ENCODE measurements at places on chromosomes 6 and 20.

GRCh38 chr6:155701342-155701741 lies 245.7 kb upstream of the NOX3 start:
- DNase-seq = no peak

GRCh38 chr6:80321011-80321410 lies 214.5 kb downstream of the BCKDHB start:
- no peak for DNase-seq

DNA sequence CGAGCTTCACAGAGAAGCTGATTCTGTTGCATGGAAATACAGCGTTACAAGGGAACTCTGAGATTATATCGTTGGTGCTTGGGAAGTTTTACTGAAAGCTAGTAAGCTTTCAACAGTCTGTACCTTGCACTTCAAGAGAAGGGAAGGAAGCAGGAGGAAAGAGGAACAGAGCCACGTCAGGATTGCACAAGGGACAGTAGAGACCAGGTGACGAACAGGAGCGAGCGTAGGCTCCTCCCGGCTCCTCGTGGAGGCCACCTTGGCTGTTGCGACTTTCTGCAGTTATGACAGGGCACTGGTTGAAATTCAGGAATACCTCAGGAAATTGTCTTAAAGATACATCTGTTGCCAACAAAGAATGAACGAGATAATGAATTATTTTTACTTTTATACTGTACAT lies 18.8 kb downstream of the RTF2 start:
- no peak for DNase-seq

DNA sequence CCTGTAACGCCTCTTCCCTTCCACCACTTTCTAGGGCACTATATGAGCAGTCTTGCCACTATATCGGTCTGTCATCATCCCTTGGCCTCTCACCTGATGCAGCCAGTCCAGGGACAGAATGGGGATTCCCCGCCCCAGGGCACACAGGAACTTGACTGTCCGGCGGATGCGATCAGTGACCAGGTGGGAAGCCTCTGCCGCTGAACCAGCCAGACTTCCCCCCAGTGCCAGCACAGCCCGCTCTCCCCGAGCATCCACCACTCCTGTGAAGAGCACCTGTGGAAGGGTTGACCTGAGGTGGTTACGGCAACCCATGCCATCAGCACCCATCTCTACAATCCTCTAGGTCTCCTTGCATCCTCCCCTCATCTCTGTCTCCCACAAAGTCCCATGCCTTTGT lies 12.2 kb upstream of the NRM start:
- peak; percentile 28 for DNase-seq

- DNase-seq = no peak
Observed at GRCh38 chr6:90175627-90176538, 120.8 kb downstream of the BACH2 start.

DNA sequence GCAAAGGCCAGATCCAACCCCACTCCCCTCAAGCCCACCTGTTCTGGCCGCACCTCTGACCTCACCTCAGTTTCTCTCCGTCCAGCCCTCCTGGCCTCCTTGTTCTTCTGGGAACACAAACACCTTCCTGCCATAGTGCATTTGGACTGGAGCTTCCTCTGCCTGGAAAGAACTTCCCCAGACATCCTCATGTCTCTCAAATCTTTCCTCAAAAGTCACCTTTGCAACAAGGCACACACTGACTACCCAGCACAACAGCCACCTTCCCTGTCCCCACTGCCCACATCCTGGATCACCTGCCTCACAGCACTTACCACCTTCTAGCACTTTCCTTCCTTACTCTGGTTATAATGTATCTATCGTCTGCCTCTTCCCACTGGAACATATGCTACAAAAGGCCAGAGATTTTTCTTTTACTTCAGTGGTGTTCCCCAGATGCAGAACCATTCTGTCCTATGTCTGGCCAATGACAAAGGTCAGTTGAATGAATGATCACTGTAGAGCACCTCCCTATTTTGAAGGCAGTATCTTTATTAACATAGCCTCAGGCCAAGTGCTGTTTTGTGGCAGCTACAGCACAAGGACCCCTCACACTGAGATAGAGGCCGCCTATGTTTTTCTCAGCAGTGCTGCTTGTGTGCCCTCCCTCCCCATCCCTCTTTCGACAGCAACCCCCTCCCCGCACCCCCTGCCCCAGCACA lies 4.1 kb downstream of the HLA-B start:
- DNase-seq = no peak

- no peak for DNase-seq
Observed at GRCh38 chr6:26322645-26323482, 42.1 kb upstream of the BTN3A2 start.

DNA sequence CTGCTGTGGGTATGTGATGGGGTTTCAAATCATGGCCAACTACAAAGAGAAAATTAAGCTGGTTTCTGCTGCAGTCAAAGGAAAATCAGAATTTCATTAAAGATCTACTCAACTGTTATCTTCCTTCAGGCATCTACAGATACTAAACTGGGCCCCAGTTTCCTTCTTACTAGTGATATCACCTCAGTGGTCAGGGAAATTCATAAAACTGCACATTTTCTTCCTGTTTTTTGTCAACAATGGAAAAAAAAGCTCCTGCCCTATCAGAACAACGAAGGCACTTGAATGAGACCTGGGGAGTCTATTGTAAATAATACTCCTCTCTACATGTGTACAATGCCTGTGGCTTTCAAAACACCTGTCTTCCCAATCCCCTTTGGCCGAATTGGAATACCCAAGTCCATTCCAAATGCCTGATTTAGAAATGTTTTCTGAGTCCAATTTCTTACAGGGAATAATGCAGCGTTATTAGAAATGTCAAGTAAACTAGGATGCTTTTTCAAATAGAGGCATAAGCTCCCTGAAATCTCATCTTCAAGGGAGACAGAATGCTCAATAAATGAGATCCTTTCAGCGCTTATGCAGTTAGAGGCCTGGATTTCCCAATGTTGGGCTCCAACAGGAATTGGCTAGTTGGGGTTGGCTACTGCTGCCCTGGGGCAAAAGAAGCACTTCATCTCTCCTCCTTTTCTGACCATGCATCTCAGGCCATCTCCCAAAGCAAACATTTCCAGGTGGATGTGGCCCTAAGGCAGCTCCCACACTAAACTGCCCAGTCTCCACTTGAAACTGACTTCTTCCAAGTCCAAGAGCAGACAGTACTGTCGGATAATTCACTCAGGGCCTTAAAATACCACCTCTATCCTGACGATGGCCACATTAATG lies 143.3 kb downstream of the NFATC2 start:
- DNase-seq = no peak

DNA sequence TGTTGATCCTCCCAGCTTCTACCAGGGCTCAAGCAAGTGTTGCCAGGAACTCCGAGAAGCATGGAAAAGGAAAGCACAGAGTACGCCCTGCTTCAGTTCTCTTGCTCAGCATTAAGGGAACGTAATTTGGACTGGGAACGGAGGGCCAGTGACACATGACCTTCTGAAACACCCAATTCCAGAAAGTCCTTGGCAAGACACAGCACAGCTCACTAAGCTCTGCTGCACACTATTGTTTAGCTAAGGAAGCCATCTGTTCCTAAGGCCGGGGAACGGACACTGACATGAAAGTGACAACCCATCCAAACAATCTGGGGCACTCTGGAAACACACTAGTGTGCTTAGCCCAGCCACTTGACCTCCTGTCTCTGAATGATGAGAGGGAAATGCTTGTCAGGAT lies 56.9 kb upstream of the NXT1 start:
- peak; percentile 54 for DNase-seq

DNA sequence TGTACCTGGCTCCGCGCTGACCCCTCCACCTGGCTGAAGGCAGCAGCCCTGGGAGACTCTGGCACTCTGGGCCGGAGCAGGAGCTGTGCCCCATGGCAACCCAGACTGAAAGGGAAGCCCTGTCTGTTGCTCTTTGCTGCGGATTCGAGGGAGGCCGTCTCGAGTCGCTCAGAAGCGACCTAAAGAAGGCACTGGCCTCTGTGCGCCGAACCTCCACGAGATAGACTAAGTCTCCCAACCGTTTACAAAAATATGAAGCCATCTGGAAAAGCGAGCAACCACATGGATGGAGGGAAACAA lies 10.5 kb upstream of the TBX18 start:
- no peak for DNase-seq

DNA sequence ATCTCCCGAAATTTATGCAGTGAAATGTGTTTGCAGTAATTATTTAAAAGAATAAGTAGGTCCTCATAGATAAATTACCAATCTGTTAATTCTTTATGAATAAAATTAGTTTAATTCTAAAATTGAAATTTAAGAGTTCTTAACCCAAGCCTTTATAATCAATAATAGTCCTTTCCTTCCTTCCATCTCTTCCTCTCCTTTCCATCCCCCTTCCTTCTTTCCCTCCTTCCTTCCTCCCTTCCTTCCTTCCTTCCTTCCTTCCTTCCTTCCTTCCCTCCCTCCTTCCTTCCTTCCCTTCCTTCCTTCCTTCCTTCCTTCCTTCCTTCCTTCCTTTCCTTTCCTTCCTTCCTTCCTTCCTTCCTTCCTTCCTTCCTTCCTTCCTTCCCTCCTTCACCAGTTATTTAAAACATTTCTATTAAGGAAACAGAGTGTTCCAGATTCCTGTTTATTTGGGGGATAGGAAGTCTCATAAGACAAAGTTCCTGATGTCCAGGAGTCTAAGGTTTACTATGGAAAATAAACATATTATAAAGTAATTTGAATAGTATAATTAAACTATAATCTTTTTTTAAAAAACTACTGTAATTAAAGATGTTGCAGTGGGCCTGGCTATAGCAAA lies 285.3 kb upstream of the NOX3 start:
- no peak for DNase-seq

DNA sequence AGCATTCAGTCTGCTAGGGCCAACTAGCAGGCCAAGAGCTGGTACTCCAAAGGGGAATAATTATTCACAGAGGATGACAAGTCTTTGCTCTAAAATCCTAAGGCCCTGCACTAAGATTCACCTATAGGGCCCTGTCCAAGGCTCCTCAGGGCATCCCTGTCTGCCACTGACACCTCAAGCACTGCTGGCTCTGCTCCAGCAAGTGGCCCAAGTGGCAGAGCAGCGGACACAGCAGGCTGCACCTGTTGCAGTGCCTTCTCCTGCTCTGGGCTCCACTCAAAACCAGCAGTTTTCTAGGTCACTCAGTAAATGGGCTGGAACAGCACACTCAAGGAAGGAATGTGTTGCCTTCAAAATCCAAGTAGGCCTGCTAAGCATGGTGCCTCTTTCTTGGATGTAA lies 36.4 kb upstream of the SMOC2 start:
- no peak for DNase-seq

GRCh38 chr6:105591053-105591452 lies 188.2 kb upstream of the PREP start:
- DNase-seq = no peak

DNA sequence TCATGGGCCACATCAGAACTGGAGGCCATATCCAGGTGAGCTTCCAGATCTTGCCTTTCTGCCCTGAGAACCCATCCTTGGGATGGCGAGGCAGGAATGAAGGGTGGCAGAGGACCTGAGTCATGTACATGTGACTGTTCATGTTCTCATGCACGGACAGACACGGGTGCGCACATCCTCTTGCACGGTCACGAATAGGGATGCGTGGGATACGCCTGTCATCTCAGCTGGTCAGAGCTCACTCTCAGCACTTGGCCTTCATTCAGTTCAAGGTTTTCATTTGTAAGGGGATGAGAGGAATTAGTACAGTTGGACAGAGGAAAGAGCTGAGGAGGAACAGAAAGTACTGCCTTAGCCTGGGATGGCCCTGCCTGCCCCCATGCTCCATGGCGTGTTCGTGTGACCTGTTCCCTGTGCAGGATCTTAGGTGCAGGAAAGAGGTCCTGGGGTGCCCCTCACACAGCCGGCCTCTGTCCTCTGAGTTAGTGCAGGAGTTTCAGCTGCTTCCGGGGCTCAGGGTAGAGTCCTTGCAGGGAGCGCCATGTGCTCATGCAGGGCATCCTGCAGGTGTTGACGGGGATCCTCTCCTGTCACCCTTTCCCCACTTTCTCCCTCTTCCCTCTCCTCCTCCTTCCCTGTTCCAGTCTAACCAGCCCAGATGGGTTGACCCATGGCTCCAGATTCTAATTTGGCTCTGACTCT lies 173.4 kb downstream of the DTNBP1 start:
- no peak for DNase-seq

Data from tibial artery (tissue), 4 donors.